ENCODE measurements at places on chromosomes 13 and 19.
A peak's percentile ranks its signal among the peaks of the same experiment; 100 is the strongest.

GRCh38 chr13:26680123-26680450, 80.5 kb downstream of the GPR12 start:
- DNase-seq, result no peak

GRCh38 chr19:42108527-42109389, 23.5 kb downstream of the POU2F2 start:
- no peak for DNase-seq

DNA sequence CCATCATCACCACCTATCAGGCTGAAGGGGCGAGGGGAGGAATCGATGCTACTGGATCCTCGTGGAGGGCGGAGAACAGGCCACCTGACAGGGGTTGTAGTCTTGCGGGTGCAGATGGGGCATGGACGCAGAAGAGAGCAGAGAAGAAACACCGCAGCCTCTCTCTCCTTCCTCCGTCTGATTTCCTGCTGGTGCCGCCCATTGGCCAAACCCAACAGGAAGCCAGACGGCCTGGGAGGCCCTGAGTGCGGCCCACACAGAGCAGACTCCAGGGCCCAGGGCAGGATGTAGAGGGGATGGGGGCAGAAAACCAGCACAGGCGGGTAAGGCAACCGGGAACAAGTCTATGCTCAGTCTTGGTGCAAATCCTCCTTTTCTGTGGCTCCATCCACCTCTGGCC, 15.4 kb downstream of the CEBPA start:
- no peak for DNase-seq

DNA sequence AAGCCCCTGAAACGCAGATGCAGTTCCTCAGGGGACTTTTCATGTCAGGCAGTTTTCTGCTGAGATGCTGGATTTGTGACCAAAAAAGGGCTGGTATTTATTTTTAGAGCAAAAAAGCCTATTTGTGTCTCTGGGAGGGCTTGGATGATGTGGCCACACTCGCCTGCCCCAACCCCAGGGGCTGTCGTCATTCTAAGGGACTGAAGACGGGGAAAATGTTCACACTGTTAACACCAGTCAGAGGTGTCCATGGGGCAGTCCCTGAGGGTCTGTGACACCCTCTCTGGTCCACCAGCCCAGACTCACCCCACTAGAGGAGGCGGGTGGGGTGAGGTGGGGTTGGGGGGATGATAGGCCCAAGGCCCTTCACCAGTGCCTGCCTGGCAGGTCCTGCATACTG, 15.9 kb upstream of the EPHX3 start:
- no peak for DNase-seq

DNA sequence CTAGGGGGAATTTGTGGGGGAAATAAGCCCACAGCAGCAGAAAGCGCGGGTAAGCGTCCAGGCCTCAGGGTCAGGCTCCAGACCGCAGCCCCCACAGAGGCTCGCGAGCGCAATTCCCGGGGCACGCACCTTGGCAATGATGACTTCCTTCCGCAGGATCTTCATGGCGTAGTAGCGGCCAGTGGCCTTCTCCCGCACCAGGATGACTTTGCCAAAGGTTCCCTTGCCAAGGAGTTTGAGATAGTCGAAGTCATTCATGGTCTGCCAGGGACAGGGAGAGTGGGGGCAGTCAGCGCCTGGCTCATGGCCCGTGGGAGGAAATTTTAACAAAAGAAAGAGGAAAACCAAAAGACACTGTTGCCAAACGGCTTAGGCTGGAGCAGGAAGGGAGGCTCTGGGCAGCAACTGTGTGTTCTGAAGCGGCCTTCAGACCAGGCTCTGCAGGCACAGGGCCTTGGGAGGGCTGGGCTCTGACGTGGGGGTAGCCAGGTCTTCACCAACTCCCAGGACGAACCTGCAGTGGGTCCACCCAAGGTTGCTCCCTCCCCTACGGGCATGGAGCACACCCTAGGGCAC, 15.4 kb upstream of the CCNP start:
- no peak for DNase-seq

- DNase-seq, result no peak
Measured at GRCh38 chr13:78657699-78658629, 991 bp downstream of the OBI1 start.

- DNase-seq, result no peak
Measured at GRCh38 chr19:33795370-33796163, 1.1 kb upstream of the KCTD15 start.

DNA sequence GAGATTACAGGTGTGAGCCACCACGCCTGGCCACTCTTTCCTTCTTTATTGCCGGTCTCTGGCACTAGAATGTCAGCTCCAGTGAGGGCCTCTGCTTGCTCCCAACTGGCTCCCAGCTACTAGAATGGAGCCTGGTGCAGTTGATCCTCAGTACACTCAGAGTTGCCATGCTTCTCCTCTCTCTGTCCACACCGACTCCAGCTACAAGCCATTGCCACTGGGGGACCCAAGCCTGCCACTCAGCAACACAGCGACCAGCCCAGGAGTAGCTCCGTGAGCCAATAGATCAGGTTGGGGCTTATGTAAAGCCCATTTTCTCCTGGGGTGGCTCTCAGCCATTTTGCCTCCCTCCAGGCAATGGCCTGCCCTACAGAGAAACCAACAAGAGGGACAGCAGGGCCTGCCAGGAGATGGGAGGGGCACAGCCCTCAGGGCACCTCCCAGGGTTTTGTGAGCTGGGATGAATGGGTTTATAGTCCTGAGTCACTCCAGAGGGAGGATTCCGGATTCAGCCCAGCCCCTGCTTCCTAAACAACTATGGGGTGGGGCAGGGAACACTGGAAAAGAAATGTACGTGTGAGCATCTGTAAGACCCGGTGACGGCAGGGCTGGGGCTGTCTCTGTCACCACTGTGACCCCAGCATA, 36.5 kb downstream of the OPA3 start:
- peak; percentile 62 for DNase-seq

DNA sequence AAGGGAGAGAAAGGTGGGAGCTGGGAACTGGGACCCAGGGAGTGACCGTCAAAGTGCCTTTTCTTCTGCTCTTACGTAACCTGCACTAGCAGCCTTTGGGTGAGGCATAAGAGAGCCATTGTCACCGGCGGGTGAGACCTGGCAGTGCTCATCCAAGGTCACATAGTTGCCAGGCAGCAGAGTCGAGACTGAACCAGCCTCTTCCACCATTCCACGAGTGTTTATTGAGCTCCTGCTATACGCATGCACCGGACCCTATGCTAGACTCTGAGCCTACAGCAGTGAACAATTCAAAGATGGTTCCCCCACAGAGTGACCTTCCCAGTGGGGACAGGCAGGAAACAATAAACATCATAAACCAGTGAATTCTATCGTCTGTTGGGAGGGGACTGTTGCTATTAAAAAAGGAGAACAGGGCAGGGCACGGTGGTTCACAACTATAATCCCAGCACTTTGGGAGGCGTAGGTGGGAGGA, 18.6 kb upstream of the STRN4 start:
- no peak for DNase-seq

DNA sequence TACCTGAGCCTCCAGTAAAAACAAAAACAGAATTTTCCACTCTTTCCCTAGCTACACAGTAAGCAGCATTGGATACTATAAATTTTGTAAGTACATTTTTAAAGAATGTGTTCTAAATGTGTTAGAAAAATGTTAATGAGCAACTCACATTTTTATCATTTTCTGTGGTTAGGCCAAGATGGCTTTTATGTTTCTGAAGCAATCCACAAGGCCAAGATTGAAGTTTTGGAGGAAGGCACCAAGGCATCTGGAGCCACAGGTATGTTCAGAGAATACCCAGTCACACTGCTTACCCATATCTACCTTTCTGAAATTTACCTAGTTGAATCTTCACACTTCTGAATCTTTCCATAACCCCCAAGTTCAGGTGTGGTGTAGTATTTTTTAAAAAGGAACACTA, 21.6 kb downstream of the SERPINE3 start:
- DNase-seq, result no peak

DNA sequence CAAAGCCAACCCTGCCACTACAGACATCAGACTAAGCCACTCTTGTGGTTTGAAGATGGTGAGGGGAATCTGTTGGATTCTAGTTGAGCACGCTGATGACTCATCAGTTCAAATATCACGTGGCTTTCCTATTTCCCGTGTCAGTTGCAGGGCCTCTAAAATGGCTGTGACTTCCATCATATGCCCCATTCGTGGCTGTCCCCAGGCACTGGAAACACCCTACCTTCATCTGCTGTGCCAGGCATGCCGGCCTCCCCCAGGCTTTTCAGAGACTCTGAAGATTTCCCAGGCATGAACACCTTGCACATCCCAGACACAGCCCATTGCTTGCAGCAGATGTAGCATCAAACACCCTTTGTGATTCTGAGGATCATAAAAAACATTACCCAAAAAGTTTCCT, 659.9 kb downstream of the UQCRFS1 start:
- no peak for DNase-seq

GRCh38 chr19:10752237-10752912, 34.5 kb downstream of the DNM2 start:
- DNase-seq, result no peak

DNA sequence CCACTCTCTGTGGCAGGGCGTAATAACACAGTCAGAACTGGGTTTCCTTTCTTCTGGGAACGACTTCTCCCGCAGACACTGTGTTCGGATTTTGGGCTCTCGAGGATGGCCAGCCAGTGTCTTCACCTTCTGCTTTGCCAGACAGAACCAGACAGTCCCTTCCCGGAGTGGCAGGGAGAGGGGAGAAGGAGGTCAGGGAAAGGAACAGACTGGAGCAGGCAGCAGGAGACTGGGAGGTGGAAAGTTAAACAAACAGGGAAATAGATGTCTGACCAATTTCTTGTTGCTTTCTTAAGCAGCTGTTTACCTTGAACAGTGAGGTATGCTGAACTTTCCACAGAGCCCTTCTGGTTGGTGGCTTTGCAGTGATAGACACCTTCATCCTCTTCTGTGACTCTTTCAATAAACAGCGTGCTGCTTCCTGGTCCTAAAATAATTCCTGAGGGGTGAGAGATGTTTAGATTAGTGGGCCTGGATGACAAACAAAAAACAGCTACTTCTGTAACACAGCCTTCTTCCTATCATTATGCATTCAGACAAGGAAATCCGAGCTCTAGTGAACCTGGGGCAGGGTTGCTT, 137.6 kb downstream of the FLT1 start:
- no peak for DNase-seq

DNA sequence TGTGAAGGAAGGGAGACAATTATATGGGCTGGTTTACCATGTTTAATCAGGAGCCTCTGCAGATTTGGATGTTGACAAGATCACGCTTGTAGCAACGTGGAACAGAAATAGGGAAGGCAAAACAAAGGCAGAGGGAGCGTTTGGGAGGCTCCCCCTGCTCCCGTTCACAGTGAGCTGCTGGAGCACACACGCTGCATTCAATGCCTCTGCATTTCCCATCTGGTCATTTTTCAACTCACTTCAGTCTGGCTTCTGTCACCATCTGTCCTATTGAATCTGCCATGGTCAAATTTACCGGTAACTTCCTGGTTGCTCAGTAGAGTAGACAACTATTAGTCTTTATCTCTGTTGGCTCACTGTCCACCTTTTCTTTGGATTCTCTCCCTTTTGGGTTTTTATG, 91.0 kb downstream of the NHLRC3 start:
- DNase-seq, result no peak

Measured in AG09309 (cell line).